ENCODE measurements at places on chromosomes 3 and 15.

GRCh38 chr3:73558727-73559075, 66.0 kb downstream of the PDZRN3 start:
- DNase-seq, result no peak

- DNase-seq, result no peak
Measured at GRCh38 chr3:161690299-161690620, 193.7 kb downstream of the OTOL1 start.

DNA sequence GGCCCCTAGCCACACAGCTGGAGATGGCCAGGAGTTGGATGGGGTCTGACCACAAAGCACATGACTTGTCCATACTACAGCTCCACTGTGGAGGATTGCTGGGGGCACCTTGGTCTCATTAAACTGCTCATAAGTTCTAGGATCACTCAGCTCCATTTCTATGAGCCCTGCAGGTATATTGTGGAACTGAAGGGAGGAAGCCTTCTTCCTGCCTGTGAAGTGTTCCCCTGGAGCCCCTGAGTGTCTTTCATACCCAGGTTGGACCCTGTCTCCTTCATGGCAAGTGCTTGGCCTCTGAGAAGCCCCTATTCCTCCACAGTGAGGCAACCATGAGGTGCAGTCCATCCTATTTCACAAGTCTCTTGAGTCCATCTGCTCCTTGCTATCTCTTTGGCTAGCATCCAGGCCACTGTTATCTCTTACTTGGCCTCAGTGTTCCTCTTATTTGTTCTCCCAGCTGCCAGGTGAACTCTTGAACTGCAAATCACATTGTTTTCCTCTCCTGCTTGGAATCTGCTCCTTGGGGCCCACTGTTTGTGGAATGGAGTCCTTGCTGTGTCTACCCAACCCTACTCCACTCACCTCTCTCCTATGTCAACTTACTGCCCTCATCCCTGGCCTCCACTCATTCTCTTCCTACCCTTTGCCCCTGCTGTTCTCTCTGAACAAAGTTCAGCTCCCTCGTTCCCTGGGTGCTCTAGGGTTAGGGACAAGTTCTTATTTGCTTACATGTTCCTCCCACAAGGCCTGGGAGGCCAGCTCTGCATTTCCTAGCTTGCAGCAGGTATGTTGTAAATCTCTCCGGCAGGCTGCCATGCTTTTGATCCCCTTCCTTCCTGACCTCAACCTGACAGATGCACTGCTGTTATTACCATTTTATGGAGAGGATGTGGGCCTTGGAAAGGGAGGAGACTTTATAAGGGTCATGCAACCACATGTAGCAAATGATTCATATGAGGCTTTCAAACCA, 1.2 kb downstream of the ACOX2 start:
- no peak for DNase-seq

DNA sequence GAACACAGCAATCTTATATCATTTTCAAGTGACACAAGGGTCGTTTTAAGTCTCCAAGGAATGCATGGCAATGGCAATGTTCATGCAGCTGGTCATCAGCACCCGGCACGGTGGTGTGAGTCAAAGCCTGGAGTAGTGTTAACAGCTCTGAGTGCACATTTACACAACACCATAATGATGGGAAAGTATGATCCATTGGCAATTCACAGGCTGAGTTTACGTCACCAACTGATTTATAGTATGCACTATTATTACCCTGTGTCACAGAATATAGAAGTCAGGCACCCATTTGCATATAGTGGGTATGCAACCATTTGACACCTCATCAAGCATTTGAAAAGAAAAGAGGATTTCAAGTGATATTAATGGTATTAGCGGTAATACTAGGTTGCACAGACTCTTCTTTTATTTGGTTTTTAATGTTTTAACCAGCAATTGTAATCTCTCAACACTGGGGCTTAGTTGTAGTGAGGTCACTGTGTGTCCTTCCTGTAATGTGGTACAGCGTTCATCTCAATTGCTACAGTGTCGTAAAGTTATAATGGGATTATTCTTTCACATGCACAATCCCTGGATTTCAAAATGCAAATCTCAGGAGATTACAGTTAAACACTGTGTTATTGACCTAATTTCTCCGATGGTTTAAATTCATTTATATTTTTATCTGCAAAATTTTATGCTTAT, 113.8 kb downstream of the C3orf38 start:
- no peak for DNase-seq

DNA sequence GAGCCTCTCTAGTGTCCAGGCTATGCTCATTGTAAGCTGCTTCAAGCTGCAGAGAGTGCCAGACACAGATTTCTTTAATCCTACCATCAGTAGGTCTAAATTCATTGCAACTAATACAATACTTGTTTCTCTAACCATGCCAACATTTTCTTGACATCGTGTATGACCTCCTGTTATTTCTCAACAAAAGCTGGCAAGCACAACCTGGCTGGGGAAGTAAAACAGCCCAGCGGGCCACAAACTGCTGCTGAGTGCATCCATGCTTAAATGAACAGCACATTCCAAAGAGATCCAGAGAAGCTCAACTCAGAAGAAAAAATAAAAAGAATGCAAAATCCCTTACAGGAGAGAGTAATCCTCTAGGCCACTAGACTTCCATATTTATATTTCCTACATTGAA, 36.5 kb downstream of the GMNC start:
- no peak for DNase-seq

GRCh38 chr15:57388464-57388863, 12.2 kb downstream of the CGNL1 start:
- DNase-seq, result no peak

DNA sequence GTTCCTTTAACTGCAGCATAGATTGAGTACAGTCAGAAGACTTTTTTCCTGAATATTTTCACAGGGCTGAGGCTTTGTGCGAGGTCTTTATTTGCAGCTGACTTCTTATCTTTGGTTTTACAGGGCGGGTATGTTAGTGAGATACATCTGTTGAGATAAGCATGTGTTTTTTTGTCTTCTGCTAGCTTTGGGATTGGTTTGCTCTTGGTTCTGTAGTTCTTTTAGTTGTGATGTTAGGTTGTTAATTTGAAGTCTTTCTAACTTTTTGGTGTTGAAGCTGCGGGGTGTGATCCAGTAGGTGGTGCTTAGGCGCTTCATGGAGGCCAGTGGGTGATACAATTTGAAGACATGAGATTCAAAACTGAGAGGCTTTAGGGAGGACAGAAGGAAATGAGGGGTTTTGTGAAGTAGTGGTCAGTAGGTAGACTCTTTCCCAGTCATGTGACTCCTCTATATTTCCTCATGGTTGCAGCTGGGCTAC, 67.9 kb upstream of the TNFSF10 start:
- no peak for DNase-seq

- DNase-seq, result no peak
Measured at GRCh38 chr3:122231465-122232157, 48.1 kb downstream of the CASR start.

DNA sequence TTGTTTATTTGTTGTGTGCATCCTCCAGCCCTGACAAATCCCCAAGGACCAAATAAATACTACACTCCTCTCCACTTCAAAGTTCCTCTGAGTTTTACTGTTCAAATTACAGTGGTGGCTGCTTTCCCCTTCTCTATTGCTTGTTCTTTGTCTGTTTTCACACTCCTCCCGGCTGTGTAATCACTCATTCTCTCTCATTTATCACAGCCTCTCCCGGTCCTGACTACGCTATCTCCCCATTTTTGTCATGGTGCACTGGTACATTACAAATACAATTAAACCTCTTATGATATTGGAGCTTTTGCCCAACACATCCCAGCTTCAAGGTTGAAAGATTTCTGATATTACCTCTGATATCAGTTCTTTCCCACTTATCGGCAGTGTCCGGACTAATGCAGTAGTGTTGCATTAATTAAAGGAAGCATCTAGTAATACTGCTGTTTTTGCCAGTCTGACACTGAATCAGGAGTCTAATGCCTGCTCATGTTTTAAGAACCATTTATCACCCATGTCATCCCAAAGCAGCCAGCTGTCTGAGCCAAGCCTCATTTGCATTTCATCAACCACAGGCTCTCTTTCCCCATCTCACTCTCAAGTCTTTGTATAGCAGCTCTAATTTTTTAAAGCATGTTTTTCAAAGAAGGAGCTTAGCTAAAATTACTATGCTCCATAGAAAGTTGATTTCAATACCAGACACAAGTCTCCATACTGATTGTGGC, 740.5 kb downstream of the ROBO2 start:
- no peak for DNase-seq

DNA sequence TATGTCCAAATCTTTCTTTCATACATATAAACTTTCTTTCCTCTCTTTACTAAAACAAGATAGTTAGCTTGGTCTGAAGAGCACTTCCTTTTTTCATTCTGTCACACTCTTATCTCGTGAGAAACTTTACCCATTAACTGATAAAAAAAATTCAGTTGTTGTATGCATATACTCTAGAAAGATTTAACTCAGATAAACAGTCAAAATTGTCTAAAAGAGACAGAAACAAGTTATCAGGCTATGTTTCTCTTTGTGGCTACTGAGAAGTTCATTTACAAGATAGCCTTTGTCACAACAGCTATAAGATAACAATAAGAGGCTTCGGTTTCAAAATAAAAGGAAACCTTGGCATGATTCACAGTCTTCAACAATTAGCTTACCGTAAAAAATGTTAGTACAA, 235.7 kb upstream of the ATP10A start:
- DNase-seq, result no peak

GRCh38 chr3:101065962-101066361, 72.7 kb upstream of the ABI3BP start:
- DNase-seq, result peak; percentile 56

DNA sequence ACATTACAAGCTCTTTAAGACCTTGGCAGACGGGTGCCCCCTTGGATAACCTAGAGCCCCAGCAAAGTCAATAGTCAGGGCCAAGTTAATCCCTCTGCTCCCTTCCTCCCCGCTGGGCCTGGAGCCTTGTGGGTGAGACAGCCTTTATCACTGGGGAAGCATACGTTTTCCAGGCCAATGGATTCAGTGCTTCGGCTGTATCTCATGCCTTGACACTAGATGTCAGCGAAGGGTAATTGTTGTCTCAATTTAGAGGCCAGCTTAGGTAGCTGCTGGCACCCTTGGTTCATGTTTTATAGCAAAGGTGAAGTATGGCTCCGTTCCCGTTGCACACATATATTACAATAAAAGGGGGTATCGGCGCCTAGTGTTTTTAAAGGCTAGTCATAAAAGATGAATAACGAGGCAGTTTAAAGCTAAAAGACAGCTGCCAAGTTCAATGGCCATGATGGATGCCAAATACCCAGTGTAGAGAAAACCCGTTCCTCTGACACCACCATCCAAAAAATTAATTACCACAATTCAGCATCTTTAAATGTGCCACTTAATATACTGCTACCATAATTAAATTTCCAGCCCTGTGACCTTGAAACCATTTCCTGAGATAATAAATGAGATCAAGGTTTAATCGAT, 52.3 kb upstream of the BNIP2 start:
- no peak for DNase-seq

DNA sequence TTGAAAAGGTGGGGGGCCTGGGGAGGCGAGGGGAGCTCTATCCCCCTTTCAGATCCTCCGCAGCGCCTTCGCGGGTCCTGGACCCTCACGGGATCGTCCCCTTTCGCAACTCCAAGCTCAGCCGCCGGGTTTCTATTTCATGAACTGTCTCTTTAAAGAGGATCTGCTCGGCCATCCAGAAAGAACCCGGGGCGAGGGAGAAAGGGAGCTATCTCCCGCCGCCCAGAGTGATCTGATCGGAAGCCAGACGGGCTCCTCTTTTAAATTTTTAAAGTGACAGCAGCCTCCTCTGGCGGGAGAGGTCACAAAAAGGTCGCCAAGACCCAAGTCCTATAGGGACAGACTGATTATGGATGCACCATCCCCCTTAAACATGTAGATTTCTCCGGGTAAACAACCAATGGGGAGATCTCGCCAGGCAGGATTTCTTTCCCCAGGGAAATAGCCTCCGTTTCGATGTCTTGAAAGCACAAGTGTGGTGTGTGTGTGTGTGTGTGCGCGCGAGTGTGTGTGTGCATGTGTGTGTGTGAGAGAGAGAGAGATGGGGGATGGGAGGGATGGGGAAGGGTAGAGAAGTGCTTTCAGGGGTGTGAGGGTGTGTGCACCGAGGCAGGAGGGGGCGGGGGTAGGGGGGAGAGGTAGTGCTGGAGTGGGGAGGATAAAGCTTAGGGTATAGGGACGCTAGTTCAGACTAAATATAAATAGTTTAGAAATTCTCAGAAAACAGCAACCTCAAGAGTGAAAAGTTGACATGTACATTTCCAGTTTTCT, 516.1 kb downstream of the MECOM start:
- no peak for DNase-seq

DNA sequence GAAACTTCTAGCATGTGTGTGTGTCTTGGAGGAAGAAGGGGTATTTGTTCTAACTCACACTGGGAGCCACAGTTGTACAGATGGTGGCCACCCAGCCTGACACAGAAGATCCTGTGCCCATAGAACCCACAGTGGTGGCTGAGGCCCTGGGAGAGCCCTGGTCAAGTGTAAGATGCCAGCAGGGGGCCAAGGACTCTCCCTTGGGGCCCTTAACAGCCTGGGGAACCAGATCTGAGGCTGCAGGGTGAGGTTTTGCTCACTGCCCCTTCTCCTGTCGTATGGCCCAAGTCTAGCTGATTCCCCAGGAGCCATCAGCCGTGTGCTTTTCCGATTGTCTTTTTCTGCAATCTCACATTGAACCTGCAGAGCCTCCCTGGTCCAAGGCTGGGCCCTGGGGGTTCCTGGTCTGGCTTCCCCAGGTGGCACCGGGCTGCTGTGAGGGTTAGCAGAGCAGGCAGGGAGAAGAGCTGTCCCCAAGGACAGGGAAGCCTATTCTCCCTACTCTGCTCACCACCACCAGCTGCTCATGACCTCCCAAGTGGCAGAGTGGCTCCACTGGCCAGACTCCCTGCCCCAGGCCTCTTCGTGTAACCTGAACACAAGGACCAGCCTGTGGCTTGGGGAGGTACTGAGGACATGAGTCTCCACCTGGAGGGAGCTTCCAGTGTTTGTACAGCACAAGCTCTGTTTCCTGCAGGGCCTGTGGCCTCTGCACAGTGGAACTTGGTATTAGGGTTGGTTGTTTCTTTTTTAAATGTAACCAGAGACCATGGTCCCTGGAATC, 51.9 kb downstream of the CA12 start:
- DNase-seq, result no peak

- no peak for DNase-seq
Measured at GRCh38 chr15:58457466-58457965, 25.7 kb downstream of the LIPC start.

- no peak for DNase-seq
Measured at GRCh38 chr3:157142315-157142714, 17.6 kb downstream of the CCNL1 start.

- DNase-seq, result no peak
Measured at GRCh38 chr3:86176445-86176784, 814.5 kb downstream of the VGLL3 start.

DNA sequence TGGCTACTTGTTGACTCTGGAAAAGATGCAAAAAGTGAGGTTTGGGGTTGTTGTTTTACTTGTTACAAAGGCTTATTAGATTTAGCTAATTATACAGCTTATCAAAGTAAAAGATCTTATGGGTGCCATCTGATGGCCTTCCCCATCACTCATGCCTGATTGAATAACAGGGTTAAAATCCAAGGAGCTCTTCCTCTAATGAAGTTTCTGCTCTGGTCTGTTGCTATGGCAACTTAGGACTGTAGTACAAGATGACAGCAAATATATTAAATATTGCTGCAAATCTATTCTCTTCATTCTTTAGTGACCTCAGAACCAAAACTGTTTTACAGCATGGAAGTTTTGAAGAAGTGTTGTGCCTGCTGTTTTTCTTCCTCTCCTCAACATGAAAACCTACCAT, 45.6 kb upstream of the SRGAP3 start:
- DNase-seq, result no peak

All from epithelial cell of prostate (primary cell).